Activated T-cell treated with anti-CD3 and anti-CD28 coated beads, Interleukin-2, amount 50 U/mL, for 1 hour (primary cell): ENCODE measurements at places on chromosomes 16 and 17.

GRCh38 chr17:68399638-68400403 is 57.5 kb downstream of the WIPI1 start:
- DNase-seq, result no peak

DNA sequence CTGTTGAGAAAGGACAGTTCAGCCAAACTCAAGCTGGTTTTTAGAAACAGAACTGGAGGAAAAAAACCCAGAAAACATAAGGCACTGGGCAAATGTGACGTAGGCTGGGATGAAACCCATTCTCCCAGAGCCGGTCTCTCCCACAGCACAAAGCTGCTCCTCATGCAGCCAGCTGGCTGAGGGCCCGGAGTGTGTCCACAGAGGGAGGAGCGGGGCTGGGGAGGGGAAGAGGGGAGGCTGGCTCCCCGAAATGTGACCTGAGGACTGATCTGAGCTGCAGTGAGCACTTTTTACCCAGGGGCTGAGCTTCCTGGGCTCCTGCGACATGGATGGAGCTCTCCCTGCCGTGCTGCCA is 20.8 kb downstream of the FOXF1 start:
- DNase-seq, result no peak

DNA sequence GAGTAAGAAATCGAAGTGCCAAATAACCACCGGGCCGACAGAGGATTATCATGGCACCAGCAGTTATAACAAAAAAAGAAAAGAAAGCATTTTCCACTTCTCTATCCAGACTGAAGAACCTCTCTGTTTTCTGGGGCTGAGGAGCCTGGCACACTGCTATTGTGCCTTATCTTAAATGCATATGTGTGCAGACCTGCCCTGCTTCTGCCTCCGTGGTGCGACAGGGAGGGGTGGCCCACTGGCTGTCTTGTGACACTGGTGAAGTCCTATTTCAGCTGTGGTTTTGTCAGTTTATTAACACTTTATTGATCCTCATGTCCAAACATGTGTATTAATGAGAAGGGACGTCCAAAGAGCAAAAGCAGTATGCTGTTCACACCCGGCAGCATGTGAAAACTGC is 55.4 kb downstream of the CDK5R1 start:
- DNase-seq, result no peak

GRCh38 chr17:4199818-4200402 is 56.9 kb downstream of the CYB5D2 start:
- DNase-seq, result no peak

DNA sequence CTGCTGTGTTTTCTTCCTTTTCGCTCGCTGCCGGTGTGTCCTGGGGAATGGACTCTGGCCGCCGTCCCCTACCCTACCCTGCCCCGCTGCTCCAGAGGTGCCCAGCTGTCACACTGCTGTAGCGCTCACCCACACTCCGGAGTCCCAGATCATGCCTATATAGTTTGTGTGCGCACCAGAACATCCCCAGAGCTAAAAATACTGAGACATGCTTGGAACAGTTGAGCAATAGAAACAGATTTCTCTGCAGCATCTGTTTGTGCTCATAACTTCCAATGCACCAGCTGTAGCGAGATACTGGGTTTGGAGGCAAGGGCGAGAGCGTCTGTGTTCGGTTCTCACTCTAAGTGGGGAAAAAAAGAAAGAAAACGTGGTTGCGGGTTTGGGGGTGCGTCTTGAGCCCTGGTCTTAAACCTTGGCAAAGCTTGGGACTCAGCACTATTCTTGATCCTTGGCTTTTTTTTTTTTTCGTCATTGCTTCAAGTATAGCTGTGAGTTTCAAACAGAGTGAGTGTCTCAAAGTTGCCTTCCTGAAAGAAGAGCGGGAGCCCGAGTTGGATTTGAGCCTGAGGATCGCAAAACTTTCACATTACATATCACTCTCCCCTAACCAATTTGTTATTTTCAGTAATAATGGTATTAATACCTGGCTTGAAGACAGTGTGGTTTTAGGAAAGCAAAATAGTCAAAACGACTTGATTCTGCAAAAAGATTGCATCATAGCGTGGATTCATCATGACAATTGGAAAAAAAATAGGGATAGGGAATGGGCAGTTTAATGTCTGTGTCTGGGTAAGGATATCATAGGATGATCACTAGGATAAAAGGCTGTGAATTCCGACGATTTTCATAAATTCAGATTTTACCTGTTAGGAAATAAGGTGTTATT is 621 bp downstream of the KCNJ2 start:
- DNase-seq, result no peak

DNA sequence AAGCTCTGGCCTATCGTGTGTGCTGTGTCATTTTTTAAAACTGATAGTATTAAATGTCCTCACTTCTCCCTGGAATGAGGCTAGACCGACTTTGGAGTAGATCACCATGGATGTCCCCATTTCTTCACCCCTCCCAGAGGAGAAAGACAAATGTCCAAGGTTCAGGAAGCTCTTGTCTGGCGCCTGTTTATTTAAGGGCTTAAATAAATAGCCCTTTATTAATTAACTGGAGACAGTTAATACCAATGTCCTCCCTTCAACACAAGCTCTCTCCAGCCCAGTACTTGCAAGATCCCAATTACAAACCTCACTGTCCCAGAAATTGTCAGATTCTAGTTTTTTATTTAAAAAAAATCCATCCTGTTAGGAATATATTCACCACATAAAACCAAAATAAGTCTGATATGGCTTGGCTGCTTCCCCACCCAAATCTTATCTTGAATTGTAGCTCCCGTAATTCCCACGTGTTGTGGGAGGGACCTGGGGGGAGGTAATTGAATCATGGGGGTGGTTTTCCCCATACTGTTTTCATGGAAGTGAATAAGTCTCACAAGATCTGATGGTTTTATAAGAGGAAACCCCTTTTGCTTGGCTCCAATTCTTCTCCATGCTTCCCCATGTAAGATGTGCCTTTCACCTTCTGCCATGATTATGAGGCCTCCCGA is 344.4 kb downstream of the SHISA9 start:
- DNase-seq, result no peak

- no peak for DNase-seq
These were observed 737 bp downstream of the RPUSD1 start for GRCh38 chr16:787321-787966.
